Osteoblast (primary cell): ENCODE measurements at places on chromosomes 6 and 20.

DNA sequence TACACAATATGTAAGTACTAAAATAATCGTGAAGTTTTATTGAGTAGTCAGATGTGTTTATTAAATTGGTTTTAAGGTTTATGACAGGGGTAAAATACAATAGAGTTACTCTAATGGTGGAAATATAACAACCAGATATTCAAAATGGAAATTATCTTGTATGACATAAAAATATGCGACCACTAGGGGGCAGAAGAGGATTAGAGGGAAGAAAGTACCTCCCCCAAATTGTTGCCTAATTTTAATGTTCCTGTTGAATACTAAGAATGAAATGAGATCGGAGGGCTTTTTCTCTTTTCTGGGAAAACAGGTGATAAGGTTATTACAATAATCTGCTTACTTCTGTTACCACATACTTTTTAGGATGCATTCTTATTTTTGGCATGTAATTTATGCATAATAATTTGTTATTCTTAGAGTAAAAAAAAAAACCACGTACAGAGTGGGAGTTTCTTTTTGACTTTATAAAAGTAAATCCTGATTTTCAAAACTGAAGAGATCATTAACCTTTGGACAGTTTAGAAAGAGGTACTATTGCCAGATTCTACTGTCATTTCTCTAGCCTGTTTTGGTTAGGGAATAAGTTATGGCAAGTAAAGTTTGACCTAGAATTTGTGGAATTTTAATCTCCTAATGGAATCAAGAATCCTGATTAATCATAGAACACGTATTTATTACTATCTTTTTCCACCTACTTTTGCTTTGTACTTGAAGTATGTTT is 159.2 kb downstream of the CD109 start:
- peak; percentile 63 for DNase-seq

- DNase-seq, result no peak
Measured at GRCh38 chr6:124999105-124999764, 37.0 kb downstream of the RNF217 start.

GRCh38 chr20:5474646-5475550 is 158.1 kb upstream of the PROKR2 start:
- DNase-seq, result no peak

GRCh38 chr20:41078329-41078728 is 49.7 kb downstream of the TOP1 start:
- no peak for DNase-seq

- DNase-seq, result no peak
Measured at GRCh38 chr20:53101992-53102760, 130.0 kb downstream of the TSHZ2 start.

DNA sequence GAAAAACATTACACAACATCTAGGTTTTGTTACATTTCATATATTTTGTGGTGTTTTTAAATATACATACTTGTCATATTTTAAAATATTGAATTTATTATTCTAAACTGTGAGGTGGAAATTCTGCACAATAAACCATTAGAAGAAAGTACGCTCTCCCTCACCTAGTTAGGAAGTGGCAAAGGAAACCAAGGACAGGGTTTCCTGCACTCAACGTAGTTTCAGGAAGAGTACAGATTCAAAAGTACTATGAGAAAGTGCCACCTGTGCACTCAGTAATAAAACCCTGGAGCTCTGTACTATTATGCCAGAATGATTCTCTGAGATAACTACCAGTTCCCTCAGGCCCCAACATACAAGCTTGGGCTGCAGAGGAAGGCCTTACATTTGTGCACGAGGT is 54.6 kb upstream of the MRAP2 start:
- DNase-seq, result no peak
